ENCODE measurements at places on chromosomes 7 and 10. TPM values are rescaled to one million over a fixed set of nuclear protein-coding genes. Genes with fewer than 3 reads are reported as not detected.
A peak's percentile ranks its signal among the peaks of the same experiment; 100 is the strongest.

Gene CTAGE4
- total RNA-seq: not detected

Gene MAT1A
- 3.9 TPM for total RNA-seq

GRCh38 chr7:34191771-34192479 lies 286.6 kb downstream of the BMPER start:
- peak; percentile 84 for DNase-seq

- DNase-seq: no peak
Measured at GRCh38 chr10:118300320-118300719, 41.8 kb downstream of the FAM204A start.

- no peak for DNase-seq
Measured at GRCh38 chr7:131826960-131827359, 270.5 kb upstream of the PODXL start.

DNA sequence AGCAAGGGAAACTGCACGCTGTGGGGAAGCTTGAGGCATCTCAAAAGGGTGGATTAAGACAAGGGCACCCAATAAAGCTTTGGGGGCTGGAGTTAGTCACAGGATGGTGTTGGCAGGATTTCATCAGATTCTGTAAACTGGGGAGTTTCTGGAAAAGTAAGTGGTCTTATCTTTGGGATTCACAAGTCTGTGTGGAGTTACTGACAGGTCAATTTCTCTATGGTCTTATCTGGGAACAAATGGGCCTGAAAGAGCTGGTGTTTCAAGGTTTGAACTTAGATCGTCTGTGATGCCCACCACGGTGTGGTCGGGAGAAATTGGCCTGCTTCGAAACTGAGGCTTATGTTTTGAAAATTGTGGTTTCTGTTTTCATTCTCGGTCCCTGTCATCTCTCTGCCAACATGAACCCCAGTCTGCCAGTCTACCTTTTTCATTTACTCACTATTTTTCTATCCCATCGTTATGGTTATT lies 23.8 kb upstream of the AOAH start:
- no peak for DNase-seq

GRCh38 chr7:74003621-74004020 lies 24.4 kb upstream of the ELN start:
- no peak for DNase-seq

GRCh38 chr7:105975770-105976417 lies 12.8 kb downstream of the CDHR3 start:
- DNase-seq: no peak

GRCh38 chr7:628402-628763 lies 98.1 kb upstream of the DNAAF5 start:
- DNase-seq: no peak

DNA sequence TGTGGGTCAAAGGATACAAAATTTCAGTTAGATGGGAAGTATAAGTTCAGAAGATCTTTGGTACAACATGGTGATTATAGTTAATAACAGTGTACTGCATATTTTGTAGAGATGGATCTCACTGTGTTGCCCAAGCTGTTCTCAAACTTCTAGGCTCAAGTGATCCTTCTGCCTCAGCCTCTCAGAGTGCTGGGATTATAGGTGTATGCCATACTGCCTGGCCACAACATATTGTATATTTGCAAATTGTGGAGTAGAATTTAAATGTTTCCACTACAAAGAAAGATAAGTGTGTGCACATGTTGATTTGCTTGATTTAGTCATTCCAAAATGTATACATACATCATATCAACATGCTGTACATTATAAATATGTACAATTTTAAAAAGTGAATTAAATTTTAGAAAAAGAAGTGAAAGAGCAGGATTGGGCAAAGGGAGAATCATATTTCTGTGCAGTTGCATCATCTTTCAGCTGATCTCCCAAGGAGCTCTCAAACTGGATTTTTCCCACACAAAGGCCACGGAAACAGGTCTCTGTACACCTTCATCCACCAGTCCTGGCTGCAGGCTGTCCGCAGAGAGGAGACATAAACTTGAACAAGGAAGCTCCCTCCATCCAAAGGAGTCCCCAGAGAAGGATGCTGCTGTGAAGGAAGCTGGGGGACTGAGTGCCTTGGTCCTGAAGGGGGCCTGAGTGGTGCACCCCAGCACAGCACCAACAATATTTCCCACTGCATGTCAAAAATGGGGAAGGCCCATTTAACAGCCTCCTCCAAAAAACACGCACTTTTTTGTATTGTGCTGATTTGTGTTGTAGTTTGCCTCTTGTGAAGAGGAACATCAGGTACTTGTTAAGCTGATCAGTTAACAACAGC lies 217.1 kb upstream of the GHITM start:
- DNase-seq: no peak
